Articular chondrocyte of knee joint (primary cell): ENCODE measurements at places on chromosomes 2 and 18. TPM values are rescaled to one million over a fixed set of nuclear protein-coding genes. Genes with fewer than 3 reads are reported as not detected.

FBLN7 gene
- total RNA-seq, result 3.1 and 6.2 TPM in 2 replicates

SERPINB5 gene
- not detected in 2 replicates for total RNA-seq

GPD2 gene
- 96.6 and 110 TPM in 2 replicates for total RNA-seq

DPY30 gene
- total RNA-seq, result 51.0 and 65.3 TPM in 2 replicates

CDKL4 gene
- 1.2 and 3.7 TPM in 2 replicates for total RNA-seq

CPS1 gene
- total RNA-seq, result 28.2 and 37.2 TPM in 2 replicates

USP40 gene
- total RNA-seq, result 46.6 and 48.2 TPM in 2 replicates
